LoVo (cell line): ENCODE measurements at places on chromosomes 4 and X.

- DNase-seq: no peak
Observed at GRCh38 chr4:150943818-150944217, 71.3 kb downstream of the LRBA start.

- DNase-seq: peak; percentile 53
Observed at GRCh38 chr4:45453258-45453853, 670.5 kb downstream of the GABRG1 start.

DNA sequence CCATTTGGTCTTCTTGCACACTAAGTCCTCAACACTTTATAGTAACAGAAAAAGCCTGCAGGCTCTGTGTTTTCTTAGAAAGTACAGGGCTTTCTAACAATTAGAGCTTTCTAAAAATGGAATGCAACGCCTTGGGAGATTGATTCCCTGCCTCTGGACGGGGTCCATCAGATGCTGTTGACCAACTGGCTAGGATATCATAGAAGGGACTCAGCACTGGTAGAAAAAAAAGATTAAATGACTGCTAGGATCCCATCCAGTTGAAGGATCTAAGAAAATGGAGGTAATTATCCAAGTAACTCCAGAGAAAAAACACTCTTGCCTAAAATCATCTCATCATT, 39.5 kb downstream of the USP46 start:
- no peak for DNase-seq

DNA sequence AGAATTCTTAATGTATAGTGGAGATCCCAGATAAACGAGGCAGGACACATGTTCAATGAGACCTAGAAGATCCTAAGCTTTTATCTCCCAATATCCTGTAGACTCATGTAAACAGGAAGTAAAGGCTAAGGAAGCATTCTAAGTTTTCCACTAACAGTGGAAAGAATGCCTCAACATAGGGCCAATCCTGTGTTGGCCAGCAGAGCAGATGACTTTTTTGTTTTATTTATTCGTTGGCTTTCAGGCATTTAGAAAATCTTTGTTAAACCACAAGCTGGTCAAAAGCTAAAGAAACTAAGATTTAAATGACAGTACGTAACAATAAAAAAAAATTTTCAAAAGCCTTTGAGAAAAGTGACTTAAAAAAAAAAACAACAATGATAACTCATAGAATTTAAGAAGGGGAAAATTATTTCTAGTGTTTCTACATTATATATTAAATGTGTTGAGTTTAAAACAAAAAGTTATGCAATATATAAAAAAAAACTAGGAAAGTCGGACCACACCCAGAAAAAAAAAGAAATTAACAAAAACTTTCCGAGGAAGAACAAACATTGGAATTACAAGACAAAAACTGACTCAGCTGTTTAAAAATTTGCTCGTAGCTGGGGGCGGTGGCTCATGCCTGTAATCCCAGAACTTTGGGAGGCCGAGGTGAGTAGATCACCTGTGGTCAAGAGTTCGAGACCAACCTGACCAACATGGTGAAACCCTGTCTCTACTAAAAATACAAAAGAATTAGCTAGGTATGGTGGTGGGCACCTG, 759.3 kb downstream of the FSTL5 start:
- no peak for DNase-seq

- no peak for DNase-seq
Observed at GRCh38 chr4:185830263-185830994, 18.4 kb upstream of the SORBS2 start.

DNA sequence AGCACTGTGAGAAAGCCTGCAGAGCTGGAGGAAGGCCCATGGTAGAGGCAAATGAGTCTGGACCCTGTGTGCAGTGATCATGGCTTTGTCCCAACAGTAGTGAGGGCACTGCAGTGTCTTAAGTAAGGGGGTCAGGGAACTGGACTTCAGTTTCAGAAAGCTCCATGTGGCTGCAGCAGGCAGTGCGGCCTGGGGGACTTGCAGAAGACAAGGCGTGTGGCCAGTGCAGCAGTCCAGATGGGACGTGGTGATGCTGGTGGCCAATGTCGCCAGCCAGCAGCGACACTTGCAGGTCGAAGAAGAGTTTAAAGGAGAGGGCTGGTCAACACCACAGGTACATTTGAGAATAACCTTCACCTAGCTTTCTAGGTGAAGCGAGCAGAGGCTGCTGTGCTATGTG, 113.4 kb downstream of the ZNF827 start:
- DNase-seq: no peak

DNA sequence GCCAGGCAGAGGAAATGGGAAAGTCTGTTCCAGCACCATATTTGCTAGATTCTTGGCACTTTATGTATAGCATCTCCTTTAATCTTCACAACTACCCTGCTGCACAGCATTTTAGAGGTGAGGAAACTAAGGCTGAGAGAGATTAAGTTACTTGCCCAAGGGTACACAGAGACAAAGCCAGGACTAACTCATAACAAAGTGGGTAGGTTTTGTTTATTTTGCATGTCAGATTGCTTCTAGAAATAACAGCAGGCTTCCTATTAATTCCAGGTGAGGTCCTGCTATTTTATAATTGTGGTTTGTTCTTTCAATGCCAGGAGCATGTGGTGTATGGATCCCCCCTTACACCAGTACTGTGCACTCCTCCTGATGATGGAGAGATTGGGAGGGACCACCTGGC, 15.0 kb downstream of the TCEANC start:
- no peak for DNase-seq

GRCh38 chrX:91122151-91122694, 312.4 kb upstream of the PABPC5 start:
- no peak for DNase-seq

DNA sequence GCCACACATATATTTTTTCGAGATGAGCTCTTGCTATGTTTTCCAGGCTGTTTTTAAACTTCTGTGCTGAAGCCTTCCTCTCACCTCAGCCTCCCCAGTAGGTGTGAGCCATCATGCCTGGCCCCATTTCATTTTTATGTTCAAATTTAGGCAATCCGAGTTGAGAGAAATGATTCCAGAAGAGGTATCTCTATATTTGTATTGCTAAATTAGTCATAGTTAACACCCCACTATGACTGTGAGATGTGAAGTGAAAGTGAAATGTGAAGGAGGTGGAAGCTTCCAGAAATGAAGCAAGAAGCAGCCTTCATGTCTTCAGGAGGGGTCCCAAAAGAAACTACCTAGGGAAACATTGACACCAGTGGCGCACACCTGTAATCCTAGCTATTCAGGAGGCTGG, 17.7 kb downstream of the APELA start:
- no peak for DNase-seq

DNA sequence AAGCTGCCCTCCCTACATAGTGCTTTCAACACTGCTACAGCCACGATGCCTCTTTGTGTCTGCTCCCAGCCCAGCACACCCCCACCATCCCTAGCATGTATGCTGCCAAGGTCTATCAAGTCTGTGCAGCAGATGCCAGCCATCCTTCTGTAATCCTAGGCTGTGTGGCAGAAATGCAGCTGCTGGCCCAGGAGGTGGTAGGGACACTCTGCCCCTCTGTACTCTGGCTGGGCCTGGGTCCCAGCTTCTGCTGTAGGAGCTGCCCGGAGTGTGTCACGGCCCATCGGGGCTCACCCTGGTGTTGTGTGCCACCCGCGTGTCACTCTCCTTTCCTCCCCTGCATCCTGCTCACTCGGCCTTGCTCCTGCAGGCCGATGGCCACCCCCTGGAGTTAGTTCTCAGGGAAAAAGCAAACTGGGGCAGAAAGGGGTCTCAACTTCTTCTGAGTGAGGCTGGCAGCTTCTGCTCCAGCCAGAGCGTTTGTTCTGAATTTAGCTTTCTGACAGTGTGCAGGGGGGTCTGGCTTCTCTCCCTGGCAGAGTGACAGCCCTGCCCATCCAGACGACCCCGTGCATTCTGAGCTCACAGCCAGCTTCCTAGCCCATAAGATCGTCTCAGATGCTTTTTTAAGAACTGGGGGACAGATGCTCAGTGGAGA, 22.7 kb downstream of the PSAPL1 start:
- DNase-seq: no peak

DNA sequence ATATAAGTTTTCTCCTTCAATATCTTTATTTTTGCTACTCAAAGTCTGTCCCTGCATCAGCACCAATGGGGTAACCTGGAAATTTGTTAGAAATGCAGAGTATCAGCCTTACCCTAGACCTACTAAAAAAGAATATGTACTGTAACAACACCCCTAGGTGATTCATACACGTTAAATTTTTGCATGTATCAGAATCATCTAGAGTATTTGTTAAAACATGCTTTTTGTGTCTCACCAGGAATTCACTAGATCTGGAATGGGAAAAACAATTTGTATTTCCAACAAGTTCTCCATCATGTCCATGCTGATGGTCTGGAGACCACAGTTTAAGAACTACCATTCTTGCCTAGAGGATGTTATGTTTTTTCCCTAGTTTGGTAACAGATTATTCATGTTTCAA, 196.0 kb upstream of the EDNRA start:
- no peak for DNase-seq
